Pancreas (tissue), 10 donors: ENCODE measurements at places on chromosomes 12 and 14.

GRCh38 chr14:71694591-71695530 is 237.4 kb upstream of the RGS6 start:
- no peak for DNase-seq

GRCh38 chr12:110731479-110731878 is 11.2 kb downstream of the PPP1CC start:
- DNase-seq = no peak

DNA sequence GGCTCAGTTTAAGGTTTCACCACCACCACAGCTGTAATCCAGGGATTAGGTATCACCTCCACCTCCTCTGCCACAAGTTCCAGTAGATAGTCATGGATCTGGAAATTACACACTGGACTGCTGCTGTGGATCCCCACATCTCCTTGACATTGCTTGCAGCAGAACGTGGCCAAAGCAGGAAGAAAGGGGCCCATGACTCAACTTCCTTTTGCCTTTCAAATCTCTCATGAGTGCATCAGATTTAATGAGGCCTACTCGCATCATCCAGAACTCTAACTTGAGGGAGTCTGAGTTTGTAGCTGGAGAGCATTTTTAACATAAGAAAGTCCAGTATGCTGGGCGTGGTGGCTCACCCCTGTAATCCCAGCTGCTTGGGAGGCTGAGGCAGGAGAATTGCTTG is 29.2 kb upstream of the TMED10 start:
- no peak for DNase-seq

GRCh38 chr12:10247436-10248058 is 34.9 kb downstream of the GABARAPL1 start:
- no peak for DNase-seq

- DNase-seq = no peak
These were observed 109.3 kb upstream of the MYF6 start for GRCh38 chr12:80598004-80598606.

DNA sequence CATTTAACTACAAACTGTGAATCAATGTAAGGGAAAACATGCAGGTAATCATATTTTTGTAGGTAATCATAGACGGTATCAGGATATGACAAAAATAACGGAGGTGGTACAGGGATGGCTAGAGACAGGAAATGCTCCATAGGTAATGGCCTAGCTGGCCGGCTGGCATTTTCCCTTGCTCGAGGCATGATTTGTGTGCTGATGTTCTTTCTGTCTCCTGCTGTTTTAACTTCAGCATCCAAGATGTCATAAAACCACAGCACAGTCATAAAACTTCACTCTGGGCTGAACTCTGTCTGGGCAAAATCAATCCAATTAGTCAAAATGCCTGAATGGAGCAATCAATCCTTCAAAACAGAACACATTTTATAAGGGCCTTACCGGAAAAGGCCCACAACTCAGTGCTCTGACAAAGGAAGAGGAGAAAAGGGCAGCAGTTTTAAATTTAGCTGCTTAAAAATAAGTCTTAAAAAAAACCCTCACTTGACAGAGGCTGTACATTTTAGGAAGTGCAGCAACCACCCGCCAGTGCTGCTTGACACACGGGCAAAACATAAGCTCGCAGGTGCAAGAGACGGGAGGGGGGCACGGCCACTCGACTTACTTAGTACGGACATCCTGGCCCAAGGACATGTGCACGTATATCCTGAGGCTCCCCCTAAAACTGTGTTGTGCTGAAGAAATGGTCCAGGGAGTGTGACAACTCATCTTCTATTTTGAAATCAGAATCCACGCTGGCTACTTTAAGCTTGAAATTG is 40.5 kb upstream of the GPR68 start:
- no peak for DNase-seq

GRCh38 chr14:71441126-71441525 is 491.1 kb upstream of the RGS6 start:
- no peak for DNase-seq
